ENCODE measurements at places on chromosomes 2 and 18.

DNA sequence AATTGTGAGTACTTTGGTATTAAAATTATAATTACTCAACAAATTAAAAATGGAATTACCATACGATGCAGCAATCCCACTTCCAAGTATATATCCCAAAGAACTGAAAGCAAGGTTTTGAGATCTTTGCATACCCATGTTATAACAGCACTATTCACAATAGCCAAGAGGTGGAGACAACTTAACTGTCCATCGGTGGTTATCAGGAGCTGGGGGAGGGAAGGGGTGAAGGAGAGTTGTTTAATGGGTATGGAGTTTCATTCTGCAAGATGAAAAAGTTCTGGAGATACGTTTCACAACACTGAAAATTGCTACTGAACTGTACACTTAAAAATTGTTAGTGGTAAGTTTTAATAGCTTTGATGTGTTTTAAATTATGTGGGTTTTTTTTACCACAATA is 25.7 kb downstream of the RAB10 start:
- no peak for DNase-seq

- DNase-seq = no peak
Observed at GRCh38 chr2:102142829-102143449, 393 bp downstream of the IL1R1 start.

DNA sequence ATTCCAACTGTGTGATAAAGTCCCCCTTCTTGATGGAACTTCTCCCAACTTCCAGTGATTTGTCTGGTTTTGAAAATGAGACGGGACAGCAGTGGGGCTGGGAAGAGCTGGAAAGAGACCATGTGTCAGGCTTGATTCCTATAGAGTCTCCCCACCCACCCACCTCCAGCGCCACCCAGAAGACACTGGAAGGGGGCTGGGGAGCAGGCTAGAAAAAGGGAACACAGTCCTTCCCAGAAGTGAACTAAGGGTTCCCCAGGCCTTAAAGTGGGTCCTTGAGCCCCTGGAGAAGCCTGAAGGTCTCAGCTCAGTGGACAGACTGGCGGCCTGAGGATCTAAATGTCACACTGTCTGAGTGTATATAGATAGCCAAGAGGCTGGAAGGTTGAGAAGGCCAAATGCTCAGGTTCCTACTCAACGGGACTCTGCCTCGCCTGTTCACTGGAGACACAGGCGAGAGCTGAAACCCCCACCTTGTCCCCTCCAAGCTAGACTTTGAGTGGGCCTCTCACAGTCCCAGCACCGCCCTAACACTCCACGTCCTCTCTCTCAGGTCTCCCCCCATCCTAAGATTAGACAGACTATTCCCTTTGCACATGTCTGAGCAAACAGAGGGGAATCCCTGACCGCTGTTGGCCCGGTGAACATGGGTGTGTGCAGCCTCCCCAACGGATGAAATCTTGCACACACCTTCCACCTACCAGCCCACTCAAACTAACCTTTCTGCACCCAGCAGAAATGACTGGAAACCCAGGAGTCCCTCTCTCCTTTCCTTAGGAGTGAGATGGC is 1.6 kb downstream of the PKDCC start:
- no peak for DNase-seq

- DNase-seq = no peak
Observed at GRCh38 chr2:7900593-7900992, 781.3 kb upstream of the ID2 start.

DNA sequence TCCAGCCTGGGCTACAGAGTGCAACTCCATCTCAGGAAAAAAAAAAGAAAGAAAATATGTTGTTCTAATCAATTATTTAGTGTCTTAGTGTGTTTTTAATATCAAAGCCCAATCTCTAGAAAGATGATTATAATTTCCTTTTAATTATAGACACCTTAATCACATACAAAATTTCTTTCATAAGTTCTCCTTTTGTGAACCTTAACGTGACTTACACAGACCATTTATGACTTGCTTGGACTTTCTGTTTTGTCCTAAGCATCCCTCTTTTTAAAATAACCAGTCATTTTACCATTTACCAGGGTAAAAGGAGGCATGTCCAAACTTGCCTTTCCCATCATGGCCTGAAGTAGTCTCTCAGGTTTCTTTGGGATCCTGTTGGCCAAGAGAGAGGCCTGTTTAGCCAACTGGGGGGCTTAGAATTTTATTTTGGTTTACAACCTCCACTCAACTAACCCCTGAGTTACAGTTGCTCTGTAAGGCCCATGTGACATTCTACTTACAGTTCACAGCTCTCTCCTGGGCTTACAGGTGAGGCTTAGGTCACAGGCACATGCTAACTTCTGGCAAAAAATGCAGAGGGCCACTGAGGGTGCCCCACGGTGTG is 23.9 kb upstream of the GPR155 start:
- DNase-seq = no peak

- no peak for DNase-seq
Observed at GRCh38 chr2:121709776-121710469, 26.8 kb downstream of the NIFK start.

- no peak for DNase-seq
Observed at GRCh38 chr18:9278028-9278427, 56.5 kb upstream of the TWSG1 start.

DNA sequence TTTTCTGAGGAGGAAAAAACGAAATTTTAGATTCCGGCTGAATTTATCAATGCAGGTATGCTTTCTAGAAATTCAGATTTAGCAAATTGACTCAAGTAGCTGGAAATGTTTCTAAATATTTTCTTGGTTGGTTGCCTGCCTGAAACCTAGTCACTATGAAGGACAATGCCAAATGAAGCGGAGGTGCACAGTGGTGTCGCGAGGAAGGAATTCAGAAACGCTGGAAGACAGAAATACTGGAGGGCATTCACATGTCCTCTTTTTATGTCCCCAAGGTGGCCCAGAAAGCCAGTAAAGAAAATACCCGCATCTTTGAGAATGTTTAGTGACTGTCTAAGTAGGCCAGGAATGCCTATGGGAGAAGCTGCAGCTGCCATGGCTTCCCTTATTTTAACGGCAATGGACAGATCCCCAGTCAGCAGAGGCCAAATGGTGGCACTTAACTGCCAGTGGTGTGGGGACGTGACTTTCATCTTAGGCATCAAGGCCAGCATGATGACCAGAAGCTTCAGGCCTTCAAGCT is 15.8 kb upstream of the EFR3B start:
- DNase-seq = no peak

GRCh38 chr2:194867328-194867727 is 789.7 kb upstream of the SLC39A10 start:
- no peak for DNase-seq

GRCh38 chr2:56971383-56971974 is 787.7 kb downstream of the CCDC85A start:
- DNase-seq = no peak

- DNase-seq = no peak
Observed at GRCh38 chr18:77422974-77423867, 173.6 kb downstream of the GALR1 start.

- DNase-seq = no peak
Observed at GRCh38 chr2:88692187-88692586, 714 bp downstream of the RPIA start.

DNA sequence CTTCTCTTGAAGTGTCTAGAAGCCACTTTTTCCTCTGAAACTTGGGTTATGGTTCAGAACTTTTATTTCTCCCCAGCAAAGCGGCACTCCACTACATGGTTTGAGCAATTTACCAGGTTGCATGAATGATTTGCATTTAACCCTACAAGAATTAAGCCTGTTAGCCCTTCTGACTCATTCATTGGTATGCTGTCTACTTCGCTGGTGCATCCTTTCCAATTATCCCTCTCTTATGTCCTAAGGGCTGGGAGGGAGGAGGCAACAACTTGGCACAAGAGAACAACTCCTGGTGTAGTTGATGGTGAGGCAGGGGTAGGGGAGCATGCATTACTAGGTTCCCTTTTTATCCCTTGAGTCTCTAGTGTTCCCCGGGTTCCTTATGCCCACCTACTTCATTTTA is 293.4 kb upstream of the MEX3C start:
- DNase-seq = no peak

DNA sequence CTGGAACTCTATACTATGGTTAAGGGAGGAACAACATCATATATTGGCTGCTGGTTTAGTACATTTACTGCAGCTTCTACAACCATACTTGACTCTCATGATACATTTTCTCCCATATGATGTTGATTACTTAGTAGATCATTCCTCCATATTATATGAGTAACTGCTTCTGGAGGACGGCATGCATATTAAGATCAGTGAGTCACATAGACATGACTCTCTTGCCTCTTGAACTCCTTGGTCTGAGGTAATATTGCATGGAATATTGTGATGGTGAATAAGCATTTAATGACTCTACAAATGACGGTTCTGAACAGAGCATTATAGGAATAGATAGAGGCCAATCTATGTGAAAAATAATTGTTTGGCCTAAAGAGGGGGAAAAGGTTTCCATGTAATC is 418.8 kb upstream of the SPHKAP start:
- DNase-seq = no peak

- DNase-seq = no peak
Observed at GRCh38 chr18:8354304-8354703, 254.9 kb upstream of the RAB12 start.

DNA sequence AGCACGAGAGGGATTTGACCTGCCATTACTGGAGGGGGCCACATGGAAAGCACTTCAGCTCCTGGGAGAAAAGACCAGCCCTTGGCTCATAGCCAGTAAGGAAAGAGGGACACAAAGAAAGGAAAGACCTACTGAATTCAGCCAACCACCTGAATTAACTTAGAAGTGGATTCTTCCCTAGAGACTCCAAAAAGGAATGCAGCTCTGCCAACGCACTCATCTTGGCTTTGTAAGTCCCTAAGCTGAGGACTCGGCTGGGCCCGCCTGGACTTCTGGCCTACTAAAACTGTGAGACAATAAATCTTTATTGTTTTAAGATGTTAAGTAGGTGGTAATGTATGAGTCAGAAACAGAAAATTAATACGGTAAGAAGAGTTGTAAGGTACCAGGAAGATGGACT is 11.5 kb downstream of the ATF2 start:
- no peak for DNase-seq

GRCh38 chr2:78145997-78146722 is 624.0 kb upstream of the LRRTM4 start:
- DNase-seq = no peak

DNA sequence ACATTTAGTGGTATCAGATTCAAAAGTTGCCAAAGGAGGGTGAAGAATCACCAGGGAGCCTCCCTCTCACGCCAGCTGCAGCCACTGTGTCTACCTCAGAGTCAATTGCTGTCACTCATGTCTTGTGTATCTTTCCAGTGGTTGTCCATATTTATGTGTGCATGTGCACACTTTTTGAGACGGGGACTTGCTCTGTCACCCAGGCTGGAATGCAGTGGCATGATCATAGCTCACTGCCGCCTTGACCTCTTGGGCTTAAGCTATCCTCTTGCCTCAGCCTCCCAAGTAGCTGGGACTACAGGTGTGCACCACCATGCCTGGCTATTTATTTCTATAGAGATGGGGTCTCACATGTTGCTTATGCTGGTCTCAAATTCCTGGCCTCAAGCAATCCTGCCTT is 4.0 kb downstream of the MOCOS start:
- no peak for DNase-seq

DNA sequence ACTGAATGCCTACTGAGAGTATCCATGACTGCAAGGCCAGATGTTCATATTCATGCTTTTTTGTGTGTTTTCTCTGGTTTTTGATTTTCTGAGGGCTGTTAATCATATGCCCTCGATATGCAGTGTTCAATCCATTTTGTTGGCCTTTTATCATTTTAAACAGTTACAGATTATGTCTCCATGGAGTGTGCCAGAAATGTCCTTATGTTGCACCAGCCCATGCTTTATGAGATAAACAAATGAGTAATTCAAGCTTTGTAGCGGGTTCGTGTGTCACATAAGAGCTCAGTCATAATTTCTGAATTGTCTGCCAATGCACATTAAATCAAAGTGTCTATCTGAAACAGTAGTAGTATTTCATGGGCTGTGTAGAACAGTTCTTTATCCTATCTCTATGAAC is 583.0 kb downstream of the THSD7B start:
- no peak for DNase-seq

GRCh38 chr2:171407030-171407675 is 26.6 kb downstream of the METTL8 start:
- DNase-seq = no peak

- peak; percentile 7 for DNase-seq
Observed at GRCh38 chr2:85914922-85915321, 26.1 kb upstream of the ST3GAL5 start.

DNA sequence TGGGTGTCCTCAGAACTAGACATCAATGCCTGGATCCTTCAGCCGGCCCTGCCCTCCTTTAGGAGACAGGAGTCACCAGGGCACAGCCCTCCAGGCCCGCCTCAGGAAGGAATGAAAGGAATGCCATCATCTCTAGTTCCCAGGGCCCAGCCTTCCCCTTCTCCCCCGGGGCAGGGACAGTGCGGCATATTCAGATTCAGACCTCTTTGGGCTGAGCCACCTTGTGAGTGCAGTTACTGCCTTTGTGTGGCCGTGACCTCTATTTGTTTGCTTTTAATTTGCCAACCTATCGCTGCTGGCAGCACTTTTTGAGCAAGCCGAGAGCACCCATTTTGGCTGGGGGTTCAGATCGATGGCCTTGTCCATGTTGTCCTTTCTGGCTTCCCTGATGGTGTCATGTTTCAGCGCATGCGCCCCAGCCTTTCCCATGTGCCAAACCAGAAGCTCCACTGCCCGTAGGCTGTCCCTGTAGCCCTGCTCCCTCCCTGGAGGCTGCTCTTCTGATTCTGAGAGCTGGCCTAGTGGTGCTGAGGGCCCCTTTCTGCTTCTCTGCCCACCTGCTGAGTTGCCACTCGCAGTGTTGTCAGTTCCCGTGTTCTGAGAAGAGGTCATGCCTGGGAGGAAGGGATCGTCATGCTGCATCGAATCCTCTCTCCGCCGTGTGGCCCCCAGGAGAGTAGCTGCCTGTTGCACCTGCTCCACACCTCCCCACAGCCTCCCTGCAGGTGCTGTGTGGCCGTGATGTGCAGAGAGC is 10.9 kb downstream of the ANKRD23 start:
- peak; percentile 79 for DNase-seq

GRCh38 chr2:239204136-239204875 is 196.5 kb downstream of the HDAC4 start:
- DNase-seq = no peak

GRCh38 chr18:21997207-21998143 is 171.9 kb upstream of the GATA6 start:
- peak; percentile 24 for DNase-seq
